Muscle of arm (tissue), 14 donors: ENCODE measurements at places on chromosomes 2 and 18. TPM values are rescaled to one million over a fixed set of nuclear protein-coding genes. Genes with fewer than 3 reads are reported as not detected.

Gene CRYGB
- polyA plus RNA-seq, result not detected

Gene MAB21L4
- polyA plus RNA-seq, result not detected

Gene CTDP1
- 10.4 TPM for polyA plus RNA-seq

DNA sequence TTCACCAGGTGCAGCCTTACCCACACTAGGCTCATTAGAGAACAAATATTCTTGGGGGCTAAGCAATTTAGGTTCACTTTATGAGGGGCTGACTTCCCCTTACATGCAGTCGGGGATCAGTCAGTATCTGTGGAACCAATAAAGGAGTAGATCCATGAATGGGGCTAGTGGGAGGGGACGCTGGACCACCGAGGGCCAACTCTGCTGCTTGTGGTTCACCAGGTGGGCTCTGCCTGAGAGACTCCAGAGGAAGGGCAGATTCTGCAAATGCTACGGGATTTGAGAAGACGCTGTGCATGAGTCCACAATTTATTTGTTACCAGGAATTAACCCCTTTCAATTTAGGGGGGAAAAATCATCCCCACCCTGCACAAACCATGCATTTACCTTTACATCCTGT, 15.9 kb upstream of the HAAO start:
- DNase-seq, result no peak

GRCh38 chr2:120912101-120912985, 176.7 kb downstream of the GLI2 start:
- no peak for DNase-seq

DNA sequence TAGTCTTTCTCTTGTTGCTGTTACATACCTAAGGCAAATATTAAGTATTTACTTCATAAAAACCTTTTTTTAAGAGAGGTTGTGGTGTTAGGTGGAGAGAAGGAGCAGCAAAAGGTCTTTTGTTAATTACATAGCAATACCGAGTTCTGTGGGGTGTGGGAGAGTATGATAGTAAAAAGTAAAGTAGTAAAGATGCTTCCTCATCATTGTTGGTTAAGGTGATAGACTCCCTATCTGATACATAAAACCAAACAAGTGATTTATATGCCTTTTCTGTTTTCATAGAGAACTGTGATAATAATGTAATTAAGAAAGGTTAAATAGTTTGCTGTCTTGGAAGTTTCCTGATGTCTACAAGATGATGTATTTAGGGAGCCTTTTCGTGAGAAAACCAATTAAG, 75.4 kb downstream of the EML4 start:
- no peak for DNase-seq

DNA sequence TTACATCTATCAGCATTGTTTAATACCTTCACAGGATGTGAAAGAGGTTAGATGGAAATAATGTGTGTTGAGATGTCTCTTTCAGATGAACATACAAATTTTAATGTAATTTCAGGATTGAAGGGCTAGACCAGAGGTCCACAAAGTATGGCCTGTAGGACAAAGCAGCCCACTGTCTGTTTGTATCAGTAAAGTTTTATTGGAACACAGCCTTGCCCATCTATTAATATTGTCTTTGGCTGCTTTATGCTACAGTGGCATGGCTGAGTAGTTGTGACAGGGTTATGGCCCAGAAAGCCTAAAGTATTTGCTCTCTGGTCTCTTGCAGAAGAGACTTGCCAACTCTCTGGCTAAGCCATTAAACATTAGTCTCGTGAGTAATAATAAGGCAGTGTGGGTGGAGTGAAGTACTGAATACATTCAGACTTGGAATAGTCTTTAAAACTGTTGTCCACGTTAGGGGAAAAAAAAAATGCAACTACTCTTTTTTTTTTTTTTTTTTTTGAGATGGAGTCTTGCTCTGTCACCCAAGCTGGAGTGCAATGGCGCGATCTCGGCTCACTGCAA, 74.5 kb upstream of the NOSTRIN start:
- no peak for DNase-seq

DNA sequence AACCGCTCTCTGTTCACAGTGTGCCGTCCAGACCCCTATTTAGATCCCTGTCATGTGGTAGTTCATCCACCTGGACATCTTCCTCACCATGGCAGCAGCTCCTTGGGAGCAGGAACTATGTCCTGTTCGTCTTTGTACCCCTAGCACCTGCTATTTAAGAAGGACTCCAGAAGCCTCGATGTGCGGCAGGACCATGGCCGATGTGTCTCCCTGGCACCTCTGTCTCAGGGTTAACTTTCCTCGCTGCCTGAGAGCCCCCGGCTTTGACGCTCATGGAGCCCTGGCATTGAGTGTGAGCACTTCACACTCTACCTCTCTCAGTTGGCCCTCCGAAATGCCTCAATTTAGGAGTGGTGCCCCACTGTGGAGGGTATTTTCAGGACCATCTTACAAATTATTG, 152.0 kb downstream of the FAM210A start:
- no peak for DNase-seq

DNA sequence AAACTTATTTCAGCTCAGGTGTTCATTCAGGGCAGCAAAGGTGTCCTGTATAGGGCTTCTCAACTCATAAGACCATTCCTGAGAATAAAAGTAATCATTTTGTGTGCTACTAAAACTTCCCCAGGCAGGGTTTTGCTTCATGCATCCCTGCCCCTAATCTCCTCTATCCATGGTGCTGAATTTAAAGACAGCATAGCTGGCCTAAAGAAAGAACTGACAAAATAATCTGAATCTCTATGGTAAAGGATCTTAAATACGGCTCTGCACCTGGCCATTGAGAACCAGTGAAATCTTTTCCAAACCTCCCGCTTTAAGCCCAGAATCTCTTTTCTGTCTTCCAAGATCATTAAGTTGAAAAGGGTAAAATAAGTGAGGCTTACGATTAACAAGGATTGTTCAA, 292.1 kb upstream of the KLHL29 start:
- peak; percentile 47 for DNase-seq
